ENCODE measurements at places on chromosomes 3 and 15.

DNA sequence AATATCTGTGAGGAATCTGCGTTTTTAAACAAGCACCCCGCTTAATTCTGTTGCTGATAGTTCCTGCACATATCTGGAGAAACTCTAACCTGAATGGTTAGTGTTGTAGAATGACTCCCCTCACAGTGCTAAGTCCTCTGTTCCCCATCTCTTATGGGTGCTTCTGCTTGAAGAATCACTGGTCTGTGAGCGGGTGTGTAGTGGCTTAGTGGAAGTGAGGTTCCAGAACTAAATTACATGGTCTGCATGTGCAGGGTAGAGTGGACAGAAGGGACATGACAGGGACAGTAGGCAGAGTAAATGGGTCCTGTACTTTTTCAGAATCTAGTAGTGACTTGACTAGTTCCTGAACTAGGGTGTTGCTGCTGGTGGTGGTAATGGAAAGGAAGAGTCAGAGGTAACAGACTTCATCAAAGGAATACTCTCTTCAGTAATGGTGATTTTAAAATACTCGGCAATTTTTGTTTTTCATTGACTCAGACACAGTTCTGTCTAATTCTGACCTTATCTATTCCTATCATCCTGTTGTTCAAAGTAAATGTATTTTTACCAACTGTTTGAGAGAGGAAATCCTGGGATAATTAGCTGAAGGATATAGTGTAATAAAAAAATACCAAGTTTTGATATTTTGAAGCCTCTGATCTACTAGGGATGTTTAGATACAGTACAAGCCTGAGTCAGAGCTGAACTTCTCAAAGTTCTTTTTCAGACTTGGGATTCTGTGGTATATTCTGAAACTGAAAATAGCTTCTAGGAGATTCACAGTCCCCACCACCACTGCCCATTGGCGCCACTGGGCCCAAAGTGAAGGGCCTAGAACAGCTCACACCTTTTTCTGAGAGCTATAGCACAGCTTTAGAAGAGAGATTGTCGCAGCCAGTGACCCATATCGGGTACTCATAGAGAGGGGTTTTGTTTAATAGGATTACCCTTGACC, 55.5 kb downstream of the FNDC3B start:
- DNase-seq: no peak

- peak; percentile 91 for DNase-seq
These were observed at the start of gene CEMIP for GRCh38 chr15:80778964-80779657. Gene CEMIP (plus strand): TSS chr15:80779370. CDS start chr15:80873880, 94,510 bp downstream.

- DNase-seq: no peak
These were observed 118.2 kb upstream of the STRIT1 start for GRCh38 chr3:155411500-155412223.

DNA sequence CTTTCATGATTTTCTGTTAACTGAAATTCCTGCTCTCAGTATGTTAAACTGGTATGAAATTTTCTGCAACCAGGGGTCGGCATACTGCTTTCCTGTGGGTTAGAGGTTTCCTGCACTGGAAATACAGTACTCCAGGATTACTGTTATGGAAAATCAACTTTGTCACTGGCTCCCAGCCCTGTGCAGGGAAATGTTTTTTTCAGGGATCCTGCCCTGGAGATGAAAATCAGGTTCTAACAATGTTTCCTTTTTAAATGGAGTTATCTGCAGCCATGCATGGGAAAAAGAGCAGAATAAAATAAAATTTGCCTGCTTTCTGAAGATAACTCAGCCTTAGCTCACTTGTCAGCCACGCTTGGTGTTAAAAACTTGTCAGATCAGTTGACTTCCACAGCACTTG, 220.4 kb downstream of the IL5RA start:
- DNase-seq: no peak

DNA sequence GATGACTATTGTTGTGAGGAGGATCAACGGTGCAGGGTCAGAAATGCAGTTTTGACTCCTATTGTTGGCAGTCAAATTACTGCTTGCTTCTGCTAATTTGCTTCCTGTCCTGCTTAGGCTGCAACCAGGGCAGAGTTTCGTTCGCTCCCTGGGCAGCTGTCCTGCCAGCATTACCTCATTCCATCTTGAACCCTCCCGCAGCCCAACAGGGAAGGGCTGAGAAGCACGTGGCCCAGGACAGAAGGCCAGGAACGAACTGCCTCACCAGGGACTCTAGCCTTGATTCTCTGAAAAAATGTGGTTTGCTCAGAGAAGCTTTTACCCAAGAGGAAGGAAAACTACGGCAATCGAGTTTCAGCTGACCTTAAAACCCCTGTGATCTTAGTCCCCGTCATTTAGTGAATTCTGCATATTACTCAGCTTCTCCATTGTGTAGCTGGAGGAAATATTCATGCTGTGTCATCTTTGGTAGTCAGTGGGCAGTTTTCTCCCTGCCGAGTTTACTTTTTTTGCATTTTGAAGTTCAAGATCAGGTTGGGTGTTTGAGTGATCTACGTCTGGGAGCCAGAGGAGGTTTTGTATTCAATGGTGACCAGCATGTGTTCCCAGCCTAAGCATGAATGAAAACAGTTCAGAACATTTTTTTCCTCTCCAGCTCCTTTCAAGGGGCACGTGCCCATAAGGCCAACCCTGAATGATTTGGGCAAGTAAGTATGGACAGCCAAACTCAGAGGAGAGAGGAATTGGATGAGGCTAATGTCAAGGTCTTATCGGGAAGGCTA, 23.0 kb downstream of the TLNRD1 start:
- no peak for DNase-seq

Data from HuH-7 (cell line).